ENCODE measurements at places on chromosomes 3 and 15. TPM values are rescaled to one million over a fixed set of nuclear protein-coding genes. Genes with fewer than 3 reads are reported as not detected.

- H3K4me3 ChIP-seq: no peak overlapping the region
- no peak for DNase-seq
- H3K27ac ChIP-seq: no peak overlapping the region
- no peaks in the 10 kb centered on the region for H3K27me3 ChIP-seq
- no peaks in the 10 kb centered on the region for H3K36me3 ChIP-seq
- no peaks in the 10 kb centered on the region for H3K4me1 ChIP-seq
Observed at GRCh38 chr15:35834866-35835265, 288.9 kb upstream of the DPH6 start.

DNA sequence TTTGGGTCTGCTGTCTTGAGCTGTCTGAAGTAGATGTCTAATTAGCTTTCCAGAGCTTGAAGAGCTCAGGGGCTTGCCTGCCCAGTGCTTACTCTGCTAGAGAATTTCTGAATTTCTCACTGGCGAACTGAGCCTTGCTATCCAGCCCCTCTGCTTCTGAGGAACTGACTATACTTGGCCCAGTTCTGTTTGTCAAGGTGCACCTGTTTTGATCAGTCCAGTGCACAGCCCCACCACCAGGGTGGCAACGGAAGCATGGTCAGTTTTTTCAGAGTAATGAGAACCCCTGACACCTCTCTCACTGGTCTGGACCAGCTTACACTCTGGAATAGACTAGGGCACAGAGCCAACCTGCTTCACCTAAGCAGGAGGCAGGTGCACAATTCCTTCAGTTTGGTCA lies 25.2 kb downstream of the ITGB5 start:
- DNase-seq: no peak

GRCh38 chr3:153146191-153147053 lies 15.6 kb upstream of the RAP2B start:
- no peak for DNase-seq
- no peak overlapping the region for H3K27ac ChIP-seq
- H3K4me3 ChIP-seq: no peak overlapping the region

The MFSD1 gene
- total RNA-seq: 12.4 TPM

GRCh38 chr3:106719583-106719982 lies 657.7 kb upstream of the CCDC54 start:
- H3K4me3 ChIP-seq: no peak overlapping the region
- DNase-seq: no peak
- no peak overlapping the region for H3K27ac ChIP-seq
- H3K27me3 ChIP-seq: peaks cover 1% of the 10 kb centered on the region
- H3K4me1 ChIP-seq: no peaks in the 10 kb centered on the region
- H3K36me3 ChIP-seq: no peaks in the 10 kb centered on the region

DNA sequence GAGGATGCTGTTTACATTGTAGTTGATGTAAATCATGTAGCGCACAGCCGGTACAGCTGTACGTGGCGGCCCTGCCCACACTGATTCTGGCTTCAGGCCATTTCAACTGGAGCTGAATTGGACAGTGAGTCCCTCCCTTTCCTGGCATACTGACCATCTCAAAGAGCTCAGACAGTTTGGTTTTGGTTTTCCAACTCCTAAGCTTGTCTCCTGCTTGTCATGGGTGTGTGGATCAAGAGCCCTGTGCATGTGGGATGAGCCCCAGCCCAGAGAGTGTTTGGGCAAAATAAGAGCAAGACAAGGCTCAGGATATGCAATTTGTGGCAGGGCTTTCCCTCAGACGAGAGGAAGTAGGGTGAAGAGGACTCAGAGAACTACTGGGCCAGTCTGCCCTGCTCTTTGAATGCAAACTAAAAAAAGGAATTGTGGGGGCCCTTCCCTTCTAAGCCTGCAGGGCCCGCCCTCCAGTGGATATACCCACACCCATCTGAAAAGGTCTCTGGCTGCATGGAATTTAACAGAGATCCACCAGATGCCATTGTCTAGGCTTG lies 13.3 kb downstream of the ITGA11 start:
- H3K27ac ChIP-seq: no peak overlapping the region
- no peak for DNase-seq
- H3K27me3 ChIP-seq: peaks cover 1% of the 10 kb centered on the region
- no peaks in the 10 kb centered on the region for H3K4me1 ChIP-seq

DNA sequence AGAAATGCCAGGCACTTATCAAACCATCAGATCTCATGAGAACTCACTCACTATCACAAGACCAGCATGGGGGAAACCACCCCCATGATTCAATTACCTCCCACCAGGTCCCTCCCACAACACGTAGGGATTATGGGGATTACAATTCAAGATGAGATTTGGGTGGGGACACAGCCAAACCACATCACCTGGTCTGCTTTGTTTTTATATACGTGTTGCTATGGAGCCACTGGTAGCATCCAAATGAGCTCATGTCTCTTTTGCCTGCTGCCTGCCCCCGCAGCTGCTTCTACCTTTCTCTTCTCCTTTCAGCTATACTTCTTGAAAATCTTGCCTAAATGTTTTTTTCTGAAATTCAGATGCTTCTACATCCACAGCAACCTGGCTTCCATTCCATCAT lies 26.8 kb upstream of the PCOLCE2 start:
- no peaks in the 10 kb centered on the region for H3K4me1 ChIP-seq
- H3K27ac ChIP-seq: no peak overlapping the region
- H3K36me3 ChIP-seq: no peaks in the 10 kb centered on the region
- no peak for DNase-seq
- H3K4me3 ChIP-seq: no peak overlapping the region

DNA sequence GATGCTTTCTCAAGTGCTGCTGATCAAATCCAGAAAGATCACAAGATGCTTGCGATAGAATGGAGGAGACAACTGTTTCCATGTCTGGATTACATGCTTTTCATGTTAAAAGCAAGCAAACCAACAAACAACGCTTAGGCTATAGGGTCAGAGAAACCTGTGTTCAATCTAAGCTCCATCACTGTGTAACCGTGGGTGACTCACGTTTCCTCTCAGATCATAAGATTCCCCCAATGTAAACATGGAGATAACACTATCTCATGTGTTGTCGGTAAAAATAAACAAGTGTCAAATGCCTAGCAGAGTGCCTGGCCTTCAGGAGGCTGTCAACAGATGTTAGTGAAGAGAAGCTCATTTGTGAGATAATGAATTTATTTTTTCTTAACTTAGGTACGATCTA lies 907.8 kb downstream of the NTRK3 start:
- no peak overlapping the region for H3K4me3 ChIP-seq
- no peak for DNase-seq
- no peaks in the 10 kb centered on the region for H3K4me1 ChIP-seq
- no peaks in the 10 kb centered on the region for H3K36me3 ChIP-seq
- H3K27ac ChIP-seq: no peak overlapping the region
- peaks cover 2% of the 10 kb centered on the region for H3K27me3 ChIP-seq

DNA sequence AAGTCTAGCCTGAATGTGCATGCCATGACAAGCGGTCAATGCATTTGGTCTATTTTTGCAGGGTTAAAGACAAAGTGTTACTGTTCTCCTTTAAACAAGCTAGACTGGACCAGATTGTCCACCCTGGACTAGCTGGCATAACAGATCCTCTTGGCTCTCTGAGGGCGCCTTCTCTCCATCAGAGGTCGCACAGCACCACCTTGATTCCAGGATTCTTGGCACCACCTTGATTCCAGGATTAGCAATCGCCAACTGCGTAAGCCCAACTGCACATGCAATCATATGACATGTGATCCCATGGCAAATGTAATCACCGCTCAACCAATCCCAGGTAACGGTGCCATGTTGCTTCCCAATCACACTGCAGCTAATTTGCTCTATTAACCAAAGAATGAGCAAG lies 98.6 kb downstream of the OXNAD1 start:
- H3K4me1 ChIP-seq: peaks cover 10% of the 10 kb centered on the region
- no peak overlapping the region for H3K4me3 ChIP-seq
- no peak for DNase-seq
- H3K27me3 ChIP-seq: no peaks in the 10 kb centered on the region
- H3K36me3 ChIP-seq: peaks cover 27% of the 10 kb centered on the region

DNA sequence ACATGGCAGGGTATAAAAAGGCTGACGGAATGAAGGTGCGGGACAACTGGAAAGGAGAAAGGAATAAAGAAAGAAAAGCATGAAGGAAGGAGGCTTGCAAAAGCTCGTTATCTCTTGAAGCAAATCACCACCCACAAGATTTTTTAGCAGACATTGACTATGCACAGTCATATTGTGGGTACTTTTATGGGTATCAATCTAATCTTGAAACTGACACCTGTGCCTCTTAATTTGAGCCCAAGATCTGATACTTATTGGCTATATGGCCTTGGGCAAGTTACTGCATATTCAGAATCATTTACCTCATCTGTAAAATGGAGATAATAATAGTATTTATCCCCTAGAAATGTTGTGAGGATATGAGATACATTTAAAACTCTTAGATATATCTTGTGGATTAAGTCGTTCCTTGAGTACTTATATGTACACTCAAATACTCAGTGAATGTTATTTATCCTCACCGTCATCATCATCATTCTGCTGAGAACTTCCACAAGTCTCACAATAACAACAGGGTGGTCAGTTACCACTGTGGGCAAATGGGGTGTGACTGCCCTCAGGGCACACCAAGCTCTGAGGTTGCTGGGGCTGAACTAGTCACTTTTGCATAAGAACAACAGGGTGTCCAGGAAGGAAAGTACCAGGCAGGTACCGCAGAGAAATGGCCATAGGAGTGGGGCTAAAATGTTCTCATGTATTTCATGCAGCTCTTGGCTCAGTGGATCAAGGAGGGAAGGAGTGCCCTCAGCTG lies 266.1 kb downstream of the SLC9A9 start:
- H3K36me3 ChIP-seq: peaks cover 3% of the 10 kb centered on the region
- DNase-seq: no peak
- no peak overlapping the region for H3K27ac ChIP-seq
- no peaks in the 10 kb centered on the region for H3K27me3 ChIP-seq
- peaks cover 6% of the 10 kb centered on the region for H3K4me1 ChIP-seq

The KBTBD13 gene
- total RNA-seq: not detected

DNA sequence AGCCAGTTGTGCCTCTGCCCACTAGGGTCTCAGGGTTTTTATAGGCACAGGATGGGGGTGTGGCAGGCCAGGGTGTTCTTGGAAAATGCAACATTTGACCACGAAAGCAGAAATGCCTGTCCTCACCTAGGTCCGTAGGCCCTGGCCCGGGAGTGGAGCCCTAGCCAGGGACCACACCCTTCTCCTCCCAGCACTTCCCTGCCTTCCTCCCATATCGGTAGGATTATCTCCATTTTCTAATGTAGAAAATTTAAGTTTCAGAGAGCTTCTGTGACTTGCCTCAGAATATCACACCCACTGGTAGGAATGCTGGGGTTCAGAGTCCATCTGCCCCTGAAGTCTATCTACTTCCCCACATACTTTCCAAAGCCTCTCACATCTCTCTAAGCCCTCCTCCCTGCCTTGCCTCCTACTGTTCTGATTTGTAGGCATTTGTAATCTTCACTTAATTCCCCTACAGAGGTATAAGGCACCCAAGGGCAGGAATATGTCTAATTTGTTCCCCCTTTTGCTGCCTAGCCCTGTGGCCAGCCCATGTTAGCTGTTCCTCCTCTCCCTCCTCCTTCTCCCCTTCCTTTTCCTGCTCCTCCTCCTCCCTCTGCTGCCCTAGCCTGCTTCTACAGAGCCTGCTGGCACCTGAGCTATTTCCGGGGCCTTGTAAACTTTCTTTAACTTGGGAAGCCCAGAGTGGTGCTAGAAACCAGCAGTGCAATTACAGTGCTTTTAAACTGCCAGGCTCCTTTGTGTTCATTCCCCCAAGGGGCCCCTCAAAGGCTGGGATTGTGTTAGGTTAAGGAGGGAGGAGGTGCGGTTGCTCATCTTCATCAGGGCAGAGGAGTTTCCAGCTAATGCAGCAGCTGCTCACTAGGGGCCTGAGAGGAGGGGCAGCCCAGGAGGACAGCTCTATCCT lies 71.1 kb downstream of the MRPL46 start:
- H3K4me1 ChIP-seq: peaks cover 4% of the 10 kb centered on the region
- no peak overlapping the region for H3K4me3 ChIP-seq
- peaks cover 33% of the 10 kb centered on the region for H3K27me3 ChIP-seq
- H3K27ac ChIP-seq: no peak overlapping the region
- DNase-seq: no peak

Measured in activated CD4-positive, alpha-beta memory T cell treated with anti-CD3 and anti-CD28 coated beads for 36 hours (primary cell).